ENCODE measurements at places on chromosomes 1 and 21. TPM values are rescaled to one million over a fixed set of nuclear protein-coding genes. Genes with fewer than 3 reads are reported as not detected.

- H3K27me3 ChIP-seq: peaks cover 19% of the 10 kb centered on the region
- no peak overlapping the region for H3K4me3 ChIP-seq
- peaks cover 2% of the 10 kb centered on the region for H3K36me3 ChIP-seq
- peaks cover 3% of the 10 kb centered on the region for H3K4me1 ChIP-seq
Observed at GRCh38 chr1:152160576-152160975, 1.5 kb upstream of the RPTN start.

GRCh38 chr1:65820983-65821382, 28.3 kb downstream of the PDE4B start:
- no peaks in the 10 kb centered on the region for H3K4me1 ChIP-seq
- no peak overlapping the region for H3K27ac ChIP-seq
- H3K27me3 ChIP-seq: peaks cover 36% of the 10 kb centered on the region
- no peak for DNase-seq
- H3K4me3 ChIP-seq: no peak overlapping the region
- H3K36me3 ChIP-seq: peaks cover 2% of the 10 kb centered on the region

- no peak for DNase-seq
- H3K27me3 ChIP-seq: no peaks in the 10 kb centered on the region
- H3K36me3 ChIP-seq: peaks cover 5% of the 10 kb centered on the region
- H3K4me3 ChIP-seq: no peak overlapping the region
- peak overlapping the region; percentile 27 for H3K27ac ChIP-seq
- peaks cover 61% of the 10 kb centered on the region for H3K4me1 ChIP-seq
Observed at GRCh38 chr21:45102391-45102932, 28.1 kb downstream of the ADARB1 start.

DNA sequence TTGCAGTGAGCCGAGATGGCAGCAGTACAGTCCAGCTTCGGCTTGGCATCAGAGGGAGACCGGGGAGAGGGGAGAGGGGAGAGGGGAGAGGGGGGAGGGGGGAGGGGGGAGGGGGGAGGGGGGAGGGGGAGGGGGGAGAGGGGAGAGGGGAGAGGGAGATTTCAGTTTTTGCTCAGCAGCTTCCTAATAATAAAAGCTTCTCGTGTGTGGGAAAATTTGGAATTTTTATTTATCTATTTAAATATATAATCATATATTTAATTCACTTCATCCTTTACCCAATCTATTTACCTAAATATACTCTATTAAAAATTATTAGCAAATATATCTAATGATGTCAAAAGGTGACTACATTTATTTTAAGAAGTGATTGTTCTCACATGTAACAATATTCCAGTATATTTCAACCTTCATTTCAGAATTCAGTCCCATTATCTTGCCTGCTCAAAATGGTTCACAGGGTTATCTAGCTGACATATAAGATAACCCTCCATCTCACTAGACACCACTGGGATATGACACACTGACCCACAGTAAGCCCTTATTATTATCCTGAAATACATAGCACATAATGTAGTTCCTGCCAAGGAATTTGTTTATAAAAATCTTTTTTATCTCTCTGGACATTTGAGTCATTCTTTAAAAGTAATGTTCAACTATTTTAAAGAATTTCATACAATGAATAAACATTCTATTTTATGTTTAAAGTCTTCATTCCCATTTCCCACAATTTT, 105.9 kb downstream of the GPATCH2 start:
- no peaks in the 10 kb centered on the region for H3K36me3 ChIP-seq
- no peak overlapping the region for H3K27ac ChIP-seq
- DNase-seq: no peak
- no peak overlapping the region for H3K4me3 ChIP-seq
- no peaks in the 10 kb centered on the region for H3K4me1 ChIP-seq

DNA sequence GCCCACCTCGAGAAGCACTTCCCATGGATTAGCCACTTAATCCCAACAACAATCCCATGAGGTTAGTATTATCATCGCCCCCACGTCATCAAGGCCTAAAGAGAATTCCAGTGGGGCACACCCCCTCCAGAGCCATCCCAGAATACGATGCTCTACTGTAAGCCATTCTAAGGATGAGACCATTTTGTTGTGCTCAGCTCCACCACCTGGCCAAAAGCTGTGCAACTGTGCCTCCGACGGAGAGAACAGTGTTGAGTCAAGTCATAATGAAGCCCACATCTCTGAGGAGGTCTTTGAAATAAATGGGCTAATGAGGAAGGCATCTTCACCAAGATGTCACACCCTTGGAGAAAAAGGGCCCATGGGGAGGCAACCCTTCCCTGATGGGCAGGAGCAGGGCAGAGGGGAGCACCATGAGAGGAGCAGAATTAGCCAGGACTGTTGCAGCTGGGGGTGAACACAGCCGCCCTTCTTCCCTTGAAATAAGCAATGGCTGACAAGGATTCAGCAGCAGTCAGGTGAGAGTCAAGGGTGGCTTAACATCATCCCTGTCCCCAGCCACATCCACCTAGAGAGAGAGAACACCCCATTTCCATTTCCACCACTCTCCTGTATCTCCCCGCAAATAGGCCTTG, 14.6 kb downstream of the SYF2 start:
- DNase-seq: no peak
- H3K4me1 ChIP-seq: peaks cover 5% of the 10 kb centered on the region
- no peaks in the 10 kb centered on the region for H3K27me3 ChIP-seq
- no peak overlapping the region for H3K4me3 ChIP-seq

DNA sequence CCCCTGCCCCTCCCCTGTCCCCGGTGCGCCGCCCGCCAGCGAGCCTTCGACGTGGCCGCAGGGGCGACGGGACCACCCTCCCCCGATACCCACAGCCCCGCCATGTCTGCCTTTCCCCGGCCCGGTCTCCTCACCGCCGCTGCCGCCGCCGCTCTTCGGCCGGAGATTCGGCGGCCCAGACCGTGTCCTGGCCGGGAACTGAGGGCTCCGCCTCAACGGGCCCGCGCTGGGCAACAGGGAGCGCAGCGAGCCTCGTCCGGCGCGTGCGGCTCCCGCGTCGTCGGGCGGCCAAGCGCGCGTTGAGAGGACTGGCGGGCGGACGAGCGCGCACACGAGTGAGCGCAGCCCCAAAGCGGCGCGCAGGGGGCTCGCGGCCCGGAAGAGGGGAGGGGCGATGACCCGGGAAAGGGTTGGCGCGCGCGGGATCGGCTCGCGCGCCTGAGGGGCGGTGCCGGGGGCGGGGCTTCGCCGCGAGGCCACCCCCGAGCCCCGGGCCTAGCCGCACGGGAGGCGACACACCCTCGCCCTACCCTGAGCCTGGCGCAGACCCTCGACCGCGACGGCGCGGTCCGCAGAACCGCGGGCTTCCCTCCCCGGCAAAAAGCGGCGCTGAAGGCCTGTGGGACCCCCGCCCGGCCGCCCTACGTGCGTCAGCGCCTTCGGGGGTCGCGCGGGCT, at the start of gene BTG3:
TSS of gene BTG3 (minus strand) at position 337 of the 677 bp plus-strand sequence. CDS start 3,757 bp downstream, outside the sequence.
- peak within 1 kb of the TSS; percentile 98 for H3K27ac ChIP-seq
- DNase-seq: peak; percentile 80
- H3K4me1 ChIP-seq: peaks cover 52% of the 10 kb centered on the region

DNA sequence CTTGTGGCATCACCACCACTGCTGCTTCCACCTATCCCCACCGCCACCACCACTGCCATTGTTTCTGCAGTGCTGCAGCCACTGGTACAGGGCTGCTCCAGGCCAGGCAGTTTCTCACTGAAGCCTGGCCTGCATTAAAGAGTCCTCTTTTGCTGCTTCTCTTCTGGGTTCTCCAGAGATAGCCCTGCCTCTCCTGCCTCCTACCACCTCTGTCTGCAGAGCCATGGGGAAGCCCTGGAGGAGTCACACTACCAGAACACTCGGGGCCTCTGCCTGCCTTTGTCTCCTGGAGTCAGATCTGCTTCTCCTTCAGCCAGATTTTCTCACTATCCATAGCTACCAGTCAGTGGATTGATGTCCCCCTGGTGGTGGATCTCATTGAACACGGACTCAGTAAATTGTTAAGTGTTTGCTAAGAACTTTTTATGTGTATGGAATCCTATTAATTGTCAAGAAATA, 37.7 kb upstream of the DDAH1 start:
- no peak overlapping the region for H3K4me3 ChIP-seq
- no peak overlapping the region for H3K27ac ChIP-seq
- DNase-seq: no peak
- no peaks in the 10 kb centered on the region for H3K4me1 ChIP-seq

- no peak overlapping the region for H3K4me3 ChIP-seq
- no peaks in the 10 kb centered on the region for H3K36me3 ChIP-seq
- H3K27ac ChIP-seq: no peak overlapping the region
Observed at GRCh38 chr1:168636642-168637111, 60.3 kb downstream of the XCL1 start.

UBASH3A gene
- total RNA-seq: 83.7 TPM

CRP gene
- not detected for total RNA-seq

DCDC2B gene
- 0.10 TPM for total RNA-seq

Data from activated CD4-positive, alpha-beta T cell treated with anti-CD3 and anti-CD28 coated beads, Interleukin-2, amount 10 ng/mL, durations not matched to agents 7 days and 5 days (primary cell).